ENCODE measurements at places on chromosomes 1 and 21. TPM values are rescaled to one million over a fixed set of nuclear protein-coding genes. Genes with fewer than 3 reads are reported as not detected.

Gene PTPN22
- total RNA-seq: 0.28 TPM

Gene AMY1B
- total RNA-seq: not detected

Gene GPATCH3
- total RNA-seq: 5.2 TPM

Gene AKR7A3
- total RNA-seq: under 0.01 TPM

Gene ITGB2
- not detected for total RNA-seq

Gene TFB2M
- 13.3 TPM for total RNA-seq

DNA sequence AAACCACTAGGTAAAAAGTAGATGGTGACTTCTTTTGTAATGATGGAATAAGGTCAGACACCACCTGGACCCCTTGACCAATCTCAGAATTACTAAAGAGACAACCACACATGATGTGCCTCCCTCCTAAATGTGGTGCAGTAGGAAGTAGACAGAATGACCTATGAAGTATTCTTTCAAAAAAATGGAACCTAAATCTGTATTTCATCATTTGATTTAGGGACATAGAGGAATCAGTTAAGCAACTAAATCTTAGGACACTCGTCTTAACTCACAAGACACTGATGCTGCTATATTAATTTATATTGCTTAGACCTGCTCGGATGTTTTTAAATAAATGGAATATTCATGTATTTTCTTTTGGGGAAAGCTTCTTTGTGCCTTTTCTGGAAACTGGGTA lies 80.9 kb upstream of the IRF2BP2 start:
- DNase-seq: no peak

GRCh38 chr1:182244451-182244850 lies 147.1 kb downstream of the GLUL start:
- DNase-seq: no peak

DNA sequence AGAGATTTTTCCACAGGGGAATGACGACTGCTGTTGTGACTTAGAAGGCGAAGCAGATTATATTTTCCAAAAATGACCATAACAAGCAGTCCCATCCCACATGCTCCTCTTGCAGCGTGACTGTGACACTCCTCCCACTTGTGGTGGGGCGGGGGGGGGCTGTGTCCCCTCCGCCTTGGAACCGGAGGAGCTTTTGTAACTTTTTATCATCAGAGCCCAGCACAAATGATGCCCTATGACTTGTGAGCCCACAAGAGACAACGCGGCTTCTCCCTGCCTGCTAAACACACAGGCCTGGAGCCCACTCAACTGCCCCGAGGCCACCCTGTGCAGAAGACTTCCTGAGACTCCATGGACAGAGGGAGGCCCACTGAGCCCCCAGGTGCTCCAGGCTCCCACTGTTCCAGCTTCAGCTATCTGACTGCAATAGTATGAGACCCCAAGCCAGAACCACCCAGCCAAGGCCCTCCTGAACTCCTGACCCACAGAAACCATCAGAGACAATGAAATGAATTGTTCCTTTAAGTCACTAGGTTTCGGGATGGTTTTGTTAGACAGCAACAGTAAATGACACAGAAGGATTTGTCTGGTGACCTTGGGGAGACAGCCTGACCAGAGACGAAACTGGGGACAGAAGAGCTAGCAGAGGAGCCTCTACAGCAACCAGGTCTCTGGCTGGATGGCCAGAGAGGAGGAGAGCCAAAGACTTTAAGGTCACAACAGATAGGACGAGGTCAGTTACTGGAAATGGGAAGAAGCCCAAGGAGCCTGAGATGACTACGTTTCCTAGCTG lies 58.8 kb downstream of the CAPZB start:
- DNase-seq: no peak

- DNase-seq: no peak
Measured at GRCh38 chr1:74452035-74452434, 60.4 kb downstream of the LRRC53 start.

DNA sequence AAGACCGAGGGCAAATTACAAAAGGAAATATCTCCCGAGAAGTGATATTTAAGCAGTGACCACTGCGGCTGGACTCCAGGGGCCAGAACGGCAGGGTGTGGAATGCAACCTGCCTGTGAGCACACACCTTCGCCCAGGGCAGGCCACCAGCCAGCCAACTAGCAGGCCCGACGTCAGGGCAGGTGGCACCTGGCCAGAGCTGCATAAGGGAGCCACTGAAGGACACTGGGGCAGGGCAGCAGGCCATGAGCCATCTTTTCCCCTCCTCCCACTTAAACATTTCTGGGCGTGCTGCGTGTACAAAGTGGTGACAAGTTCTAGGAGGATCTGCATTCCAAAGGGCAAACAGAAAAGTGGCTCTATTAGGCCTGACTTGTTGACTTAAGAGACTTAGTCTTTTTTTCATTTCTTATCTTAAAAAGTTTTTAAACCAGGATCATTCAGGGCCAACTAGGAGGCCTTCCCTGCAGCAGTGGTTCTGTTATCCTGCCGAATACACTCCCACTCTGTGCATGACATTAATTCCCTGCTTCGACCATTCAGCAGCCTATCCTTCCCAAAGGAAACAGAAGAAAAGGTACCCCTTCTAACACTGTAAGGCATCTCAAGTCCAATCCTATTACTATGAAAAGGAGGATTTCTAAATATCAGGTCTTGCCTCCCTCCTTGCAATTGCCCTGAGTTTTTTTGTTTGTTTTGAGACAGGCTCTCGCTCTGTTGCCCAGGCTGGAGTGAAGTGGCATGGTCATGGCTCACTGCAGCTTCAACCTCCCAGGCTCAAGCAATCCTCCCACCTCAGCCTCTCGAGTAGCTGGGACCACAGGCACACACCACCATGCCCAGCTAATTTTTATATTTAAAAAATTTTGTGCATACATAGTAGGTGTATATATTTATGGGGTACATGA lies 96.3 kb downstream of the BCAR3 start:
- no peak for DNase-seq

GRCh38 chr1:85957760-85958159 lies 198.8 kb downstream of the COL24A1 start:
- DNase-seq: no peak

GRCh38 chr1:53949023-53949990 lies 3.2 kb downstream of the LRRC42 start:
- peak; percentile 51 for DNase-seq

DNA sequence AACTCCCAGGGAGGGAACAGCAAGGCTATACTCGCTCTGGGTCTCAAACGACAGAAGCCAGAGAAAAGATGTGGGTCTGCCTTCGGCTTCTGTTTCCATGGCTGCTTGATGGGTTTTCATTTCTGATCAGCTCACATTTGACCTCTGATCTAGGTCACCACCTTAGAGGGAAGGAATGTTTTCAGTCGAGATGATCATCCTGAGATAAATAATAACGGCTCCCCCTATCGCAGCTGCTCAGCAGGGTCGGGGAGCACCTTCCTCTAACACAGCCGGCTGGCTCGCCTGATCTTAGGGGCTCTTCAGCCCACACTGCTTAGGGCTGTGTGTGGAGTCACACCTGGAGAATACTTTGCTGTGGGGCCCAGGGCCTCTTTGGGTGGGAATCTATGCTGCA lies 53.1 kb upstream of the ZNF648 start:
- no peak for DNase-seq

GRCh38 chr21:31554511-31555022 lies 104.9 kb upstream of the SOD1 start:
- peak; percentile 5 for DNase-seq

- peak; percentile 93 for DNase-seq
Measured at GRCh38 chr21:42056996-42057689, 14.0 kb upstream of the UMODL1 start.

DNA sequence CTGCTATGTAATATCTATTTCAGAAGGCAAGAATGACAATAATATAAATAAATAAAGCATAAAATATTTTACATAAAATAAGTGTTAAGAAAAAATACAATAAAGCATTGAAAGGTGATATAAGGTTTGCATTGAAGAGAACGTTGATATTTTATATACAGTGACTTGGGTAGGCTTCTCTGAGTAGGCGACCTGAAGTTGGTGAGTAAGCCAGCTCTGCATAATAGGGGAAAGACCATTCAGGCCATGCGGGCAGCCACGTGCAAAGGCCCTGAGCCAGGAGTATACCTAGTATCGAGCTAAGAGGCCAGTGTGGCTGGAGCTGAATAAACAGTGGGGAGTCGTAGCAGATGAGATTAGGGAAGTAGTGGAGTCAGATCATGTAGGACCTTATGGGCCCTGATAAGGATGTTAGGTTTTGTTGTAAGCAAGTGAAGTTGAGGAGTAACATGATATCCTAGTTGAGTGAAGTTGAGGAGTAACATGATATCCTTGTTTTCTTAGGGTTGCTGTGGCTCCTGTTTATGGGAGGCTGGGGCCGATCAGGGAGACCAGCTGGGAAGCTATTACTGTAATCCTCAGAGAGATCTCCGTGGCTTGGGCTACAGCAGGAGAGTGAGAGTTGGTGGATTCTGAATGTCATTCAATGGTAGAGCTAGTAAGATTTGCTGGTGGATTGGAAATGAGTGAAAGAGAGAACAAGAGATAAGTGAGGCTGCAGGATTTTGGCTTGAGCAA lies 22.0 kb downstream of the KCNK1 start:
- peak; percentile 62 for DNase-seq

DNA sequence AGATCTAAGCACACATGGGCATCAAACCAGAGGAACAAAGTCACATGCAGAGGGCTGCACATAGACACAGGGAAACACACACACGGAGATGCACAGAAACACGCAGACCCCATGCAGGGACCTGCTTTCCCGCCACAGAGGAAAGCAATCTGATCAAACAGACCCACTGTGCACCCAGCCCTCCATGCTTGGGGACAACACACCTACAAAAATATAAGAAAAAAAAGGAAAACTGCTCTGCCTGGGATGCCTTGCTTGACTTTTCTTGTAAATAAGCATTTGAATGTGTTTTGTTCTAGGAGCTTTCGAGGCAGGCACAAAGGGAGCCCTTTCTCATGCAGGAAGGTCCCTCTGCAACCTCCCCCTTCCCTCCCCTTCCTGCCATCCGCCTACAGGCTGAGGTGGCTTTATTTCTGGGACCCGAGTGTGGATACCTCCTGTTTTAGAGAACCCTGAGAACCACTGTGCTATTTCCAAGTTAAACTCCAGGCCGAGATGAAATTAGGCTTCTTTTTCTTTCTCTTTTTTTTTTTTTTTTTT lies 3.5 kb upstream of the ICMT start:
- DNase-seq: no peak

GRCh38 chr1:246318036-246318359 lies 189.1 kb downstream of the SMYD3 start:
- no peak for DNase-seq

GRCh38 chr1:76843821-76844464 lies 23.3 kb upstream of the ST6GALNAC5 start:
- DNase-seq: no peak

DNA sequence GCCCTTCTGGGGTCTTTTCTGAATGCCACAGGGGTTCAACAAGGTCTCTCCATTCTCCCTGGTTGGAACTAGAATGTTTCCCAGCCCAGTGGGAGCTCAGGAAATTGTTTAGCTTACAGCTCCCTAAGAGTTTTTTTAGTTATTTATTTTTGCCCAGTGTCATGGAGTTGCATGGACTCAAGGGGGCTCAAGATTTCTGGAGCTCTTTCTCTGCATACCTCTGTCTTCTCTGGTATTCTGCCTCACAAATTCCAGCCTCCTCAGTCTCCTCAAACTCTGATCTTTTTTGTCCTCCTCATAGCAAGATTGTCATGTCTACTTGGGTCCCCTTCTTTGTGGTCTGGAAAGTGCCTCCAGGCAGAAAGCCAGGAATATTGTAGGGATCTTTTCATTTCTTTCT lies 15.9 kb upstream of the PPP2R5A start:
- DNase-seq: no peak

- DNase-seq: no peak
Measured at GRCh38 chr1:183131166-183131565, 54.9 kb upstream of the LAMC2 start.

DNA sequence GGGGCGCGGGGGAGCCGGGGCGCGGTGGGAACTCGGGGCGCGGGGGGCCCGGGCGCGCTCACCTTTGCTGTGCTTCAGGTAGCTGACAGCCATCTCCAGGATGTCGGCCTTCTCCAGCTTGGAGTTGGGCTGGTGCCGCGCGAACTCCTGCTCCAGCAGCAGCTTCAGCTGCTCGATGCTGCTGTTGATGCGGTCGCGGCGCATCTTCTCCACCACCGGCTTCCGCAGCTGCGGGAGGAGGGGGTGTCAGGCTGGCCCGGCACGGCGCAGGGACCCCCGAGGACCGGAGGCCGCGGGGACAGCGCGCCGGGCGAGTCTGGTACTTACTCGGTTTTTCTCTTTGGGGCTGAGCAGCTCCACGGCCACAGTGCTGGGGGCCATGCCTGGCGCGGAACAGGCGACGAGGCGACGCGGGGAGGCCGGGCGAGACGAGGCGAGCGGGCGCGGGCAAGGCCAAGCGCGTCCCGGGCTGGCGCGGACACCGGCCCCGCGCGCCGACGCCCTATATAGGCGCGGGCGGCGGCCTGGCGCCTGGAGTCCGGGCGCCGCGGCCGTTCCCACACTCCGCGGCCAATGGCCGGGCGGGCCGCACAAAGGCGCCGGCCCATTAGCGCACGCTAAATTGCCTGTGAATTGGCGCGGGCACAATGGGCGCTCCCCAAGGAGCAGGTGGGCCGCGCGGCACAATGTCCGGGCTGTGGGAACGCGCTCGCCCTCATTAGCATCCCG lies at the start of gene HES5:
TSS of gene HES5 (minus strand) at position 480 of the 729 bp plus-strand sequence. CDS start at position 381, 99 bp downstream.
- DNase-seq: no peak

GRCh38 chr21:24716281-24716918 lies 890.9 kb downstream of the MRPL39 start:
- DNase-seq: no peak

DNA sequence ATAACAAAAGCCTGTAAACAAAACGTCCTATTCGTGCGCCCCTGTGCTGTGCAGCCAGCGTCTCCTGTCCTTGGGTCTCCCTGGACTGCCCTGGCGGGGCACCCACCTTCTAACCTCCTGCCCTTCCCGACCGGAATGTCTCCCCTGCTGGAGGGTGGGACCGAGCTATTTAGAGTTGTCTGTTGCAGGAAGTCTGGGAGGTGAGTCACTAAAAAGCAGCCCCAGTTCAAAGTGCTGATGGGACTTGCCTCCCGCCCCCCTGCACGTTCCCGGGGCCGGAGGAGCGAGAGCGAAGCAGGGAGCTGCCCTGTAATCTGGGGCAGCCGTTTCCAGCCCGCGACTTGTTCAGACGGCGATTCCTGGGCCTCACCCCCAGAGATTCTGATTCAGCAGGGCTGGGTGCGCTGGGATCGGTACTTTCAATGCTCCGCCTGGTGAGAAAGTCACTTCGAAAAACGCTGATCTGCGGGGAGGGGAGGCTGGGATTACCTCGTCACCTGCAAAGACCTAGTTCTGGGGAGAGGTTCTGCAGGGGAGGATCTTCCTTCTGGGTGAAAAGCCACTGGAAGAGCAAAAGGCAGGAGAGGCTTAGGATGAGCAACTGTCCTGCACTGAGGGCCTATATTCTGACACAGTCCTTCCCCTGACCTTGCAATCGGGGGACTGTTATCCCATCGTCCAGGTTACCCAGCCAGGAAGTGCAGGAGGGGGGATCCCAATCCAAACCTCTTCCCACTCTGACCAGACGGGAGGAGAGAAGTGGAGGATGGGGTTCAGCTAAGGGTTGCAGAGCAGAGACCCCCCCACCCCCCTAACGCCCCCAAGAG lies 1.2 kb upstream of the DHRS3 start:
- DNase-seq: peak; percentile 83

- DNase-seq: no peak
Measured at GRCh38 chr1:154988058-154988954, 5.1 kb upstream of the LENEP start.
